ENCODE measurements at places on chromosomes 12 and 14.

- no peak for DNase-seq
These were observed 70.9 kb upstream of the PPP4R3A start for GRCh38 chr14:91580876-91581577.

- peak; percentile 24 for DNase-seq
These were observed 101.5 kb downstream of the RPAP3 start for GRCh38 chr12:47604221-47604873.

GRCh38 chr14:32427726-32428528 lies 98.8 kb downstream of the AKAP6 start:
- DNase-seq = no peak

- DNase-seq = no peak
These were observed 481 bp downstream of the REC8 start for GRCh38 chr14:24172261-24172860.

DNA sequence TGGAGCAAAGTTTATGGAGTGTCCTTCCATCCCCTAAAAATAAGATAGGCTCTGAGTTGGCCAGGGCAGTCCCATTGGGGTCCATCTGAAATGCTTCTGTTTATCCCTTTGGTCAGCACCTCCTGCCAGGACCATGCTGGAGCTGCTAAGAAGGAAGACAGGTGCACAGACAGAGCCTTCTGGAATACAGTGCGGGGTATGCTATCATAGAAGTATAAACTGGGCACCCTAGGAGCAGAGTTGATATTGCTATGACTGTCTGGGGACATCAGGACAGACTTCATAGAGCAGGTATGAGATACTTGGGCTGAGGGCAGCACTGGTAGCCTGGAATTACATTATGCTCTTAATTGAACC lies 170.4 kb upstream of the HIF1A start:
- DNase-seq = no peak

DNA sequence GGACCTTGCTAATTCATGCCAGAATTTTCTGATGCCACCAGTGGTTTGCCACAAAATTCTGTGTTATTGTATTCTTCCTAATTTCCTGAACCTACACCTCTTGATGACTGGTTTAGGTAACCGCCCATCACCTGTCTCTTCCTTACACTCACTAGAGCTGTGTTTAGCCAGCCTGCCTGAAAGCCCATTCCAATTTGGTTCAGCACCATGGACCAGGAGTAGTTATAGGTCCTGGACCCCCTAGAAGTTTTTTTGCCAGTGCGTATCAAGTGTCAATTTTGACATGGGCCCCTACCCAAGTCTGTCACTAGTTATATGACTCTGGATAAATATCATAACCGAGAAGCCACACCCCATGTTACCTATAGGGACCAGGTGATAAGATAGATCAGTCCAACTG lies 94.0 kb upstream of the NAP1L1 start:
- DNase-seq = no peak
